ENCODE measurements at places on chromosomes 4 and X.

DNA sequence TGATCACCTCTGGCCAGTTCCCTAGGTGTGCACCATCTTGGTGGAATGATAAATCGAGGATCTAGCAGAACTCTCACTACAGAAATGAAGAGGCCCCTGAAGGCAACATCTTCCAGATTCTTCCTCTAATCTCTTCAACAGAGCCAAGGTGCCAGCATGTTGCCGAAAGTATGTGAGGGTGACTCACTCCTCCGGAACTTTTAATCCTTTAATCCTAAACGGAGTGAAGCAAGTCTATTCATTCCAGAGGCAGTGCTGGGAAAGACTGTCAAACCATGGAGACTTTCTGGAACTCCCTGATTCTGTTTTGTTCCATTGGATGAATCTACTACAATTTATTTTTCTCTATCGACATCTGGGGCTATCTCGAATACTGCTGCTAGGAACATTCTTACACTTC is 68.7 kb downstream of the SUPT20HL2 start:
- no peak for DNase-seq

DNA sequence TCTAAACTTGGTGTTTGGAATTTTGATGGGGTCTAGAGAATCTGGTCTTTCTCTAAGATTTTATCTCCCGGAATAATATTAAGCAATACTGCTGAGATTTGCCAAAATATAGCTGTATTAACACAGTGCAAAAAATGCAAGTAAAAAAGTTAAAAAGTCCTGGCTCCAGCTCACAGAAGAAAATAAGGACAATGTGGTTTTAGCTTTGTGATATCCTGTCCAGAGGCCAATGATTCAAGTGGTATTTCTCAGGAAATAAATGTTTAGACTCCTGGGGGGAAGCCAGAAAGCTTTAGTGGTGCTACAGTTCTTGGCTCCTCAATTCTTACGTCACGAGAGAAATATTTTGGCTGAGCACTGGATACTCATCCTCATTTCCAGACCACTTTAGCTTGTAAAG is 40.9 kb upstream of the IL13RA2 start:
- no peak for DNase-seq

- no peak for DNase-seq
Measured at GRCh38 chrX:67543818-67544217, at the start of gene AR. Gene AR (plus strand): TSS chrX:67544021. CDS start chrX:67545147, 1,126 bp downstream.

DNA sequence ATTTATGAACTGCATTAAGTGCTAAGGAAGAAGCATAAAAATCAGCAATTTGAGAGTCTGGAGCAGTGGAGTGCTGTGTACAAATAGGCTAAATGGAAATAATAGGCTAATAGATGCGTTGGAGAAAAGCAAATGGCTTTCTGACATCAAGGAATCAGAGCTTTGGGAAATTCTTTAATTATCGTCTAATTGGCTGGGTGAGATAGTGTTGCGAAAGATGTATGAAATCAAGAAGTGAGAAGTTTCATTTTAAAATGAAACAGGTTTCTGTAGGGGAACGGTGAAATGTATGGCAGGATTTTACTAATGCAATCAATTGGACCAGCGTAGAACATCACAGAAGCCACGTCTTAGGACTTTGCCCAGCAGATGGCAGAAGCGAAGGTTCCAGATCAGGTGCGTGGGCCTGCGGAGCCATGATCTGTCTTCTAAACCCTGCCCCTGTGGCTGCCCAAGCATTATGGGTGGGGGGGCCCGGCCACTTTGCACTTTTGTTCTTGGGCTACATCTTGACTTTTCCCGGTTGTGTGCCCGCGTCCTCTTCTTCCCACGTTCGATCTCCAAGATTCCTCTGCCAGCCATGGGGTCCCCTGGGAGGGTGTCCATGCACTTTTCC is 118.5 kb upstream of the SHISA3 start:
- DNase-seq: no peak

DNA sequence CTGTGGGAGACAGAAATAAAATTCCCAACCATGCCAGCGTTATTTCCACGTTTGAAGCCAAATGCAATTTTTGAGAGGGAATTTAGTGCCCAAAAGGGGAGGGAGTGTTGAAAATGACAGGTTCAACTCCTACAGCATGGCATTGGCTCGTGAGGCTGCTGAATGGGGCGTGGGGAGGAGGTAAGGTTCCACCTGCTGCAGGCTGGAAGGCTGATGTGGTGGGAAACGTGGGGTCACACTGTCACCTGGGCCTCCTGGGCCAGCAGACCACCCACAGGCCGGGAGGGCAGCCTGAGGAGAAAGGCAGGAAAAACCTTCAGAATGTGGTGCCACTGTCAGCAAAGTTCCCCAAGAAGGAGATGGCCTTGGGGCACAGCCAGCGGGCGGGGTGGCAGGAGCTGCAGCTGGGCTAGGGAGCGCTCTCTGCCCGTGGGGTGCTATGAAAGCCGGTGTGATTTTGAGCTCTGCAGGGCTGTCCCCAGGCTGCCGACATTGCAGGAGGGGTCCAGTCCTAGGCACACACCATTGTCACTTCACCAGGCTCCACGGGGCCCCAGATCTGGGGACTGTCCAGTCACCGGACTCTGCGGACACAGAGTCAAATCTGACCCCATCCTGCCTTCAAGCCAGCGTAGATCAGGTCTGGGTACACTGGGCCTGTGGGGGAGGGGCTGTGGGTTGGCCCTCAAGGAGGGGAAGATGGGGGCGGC is 19.6 kb downstream of the MSANTD1 start:
- no peak for DNase-seq

All from activated T-cell treated with anti-CD3 and anti-CD28 coated beads for 24 hours (primary cell).